ENCODE measurements at places on chromosomes 1 and 21.

- DNase-seq, result no peak
Observed at GRCh38 chr1:231985296-231986023, 358.9 kb downstream of the DISC1 start.

- DNase-seq, result no peak
Observed at GRCh38 chr1:186681801-186682200, 1.6 kb upstream of the PTGS2 start.

DNA sequence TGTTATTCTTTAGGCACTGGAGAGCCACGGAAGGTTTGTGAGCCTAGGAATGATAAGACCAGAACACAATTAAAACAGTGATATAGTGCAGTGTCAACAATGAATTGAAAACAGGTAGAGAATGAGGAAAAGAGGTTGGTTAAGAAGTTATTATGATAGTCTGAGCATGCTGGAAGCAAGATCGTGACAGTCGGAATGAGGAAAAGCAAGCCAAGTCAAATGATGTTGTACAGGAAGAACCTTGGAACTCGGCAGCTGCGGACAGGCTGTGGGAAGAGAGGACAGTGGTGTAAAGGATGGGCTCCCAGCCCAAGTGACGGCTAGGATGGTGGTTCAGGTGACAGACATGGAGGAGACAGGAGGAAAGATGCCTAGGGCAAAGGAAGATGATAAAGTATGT is 25.6 kb downstream of the MTARC1 start:
- DNase-seq, result no peak

GRCh38 chr1:198937231-198938031 is 298.6 kb downstream of the PTPRC start:
- DNase-seq, result peak; percentile 97

DNA sequence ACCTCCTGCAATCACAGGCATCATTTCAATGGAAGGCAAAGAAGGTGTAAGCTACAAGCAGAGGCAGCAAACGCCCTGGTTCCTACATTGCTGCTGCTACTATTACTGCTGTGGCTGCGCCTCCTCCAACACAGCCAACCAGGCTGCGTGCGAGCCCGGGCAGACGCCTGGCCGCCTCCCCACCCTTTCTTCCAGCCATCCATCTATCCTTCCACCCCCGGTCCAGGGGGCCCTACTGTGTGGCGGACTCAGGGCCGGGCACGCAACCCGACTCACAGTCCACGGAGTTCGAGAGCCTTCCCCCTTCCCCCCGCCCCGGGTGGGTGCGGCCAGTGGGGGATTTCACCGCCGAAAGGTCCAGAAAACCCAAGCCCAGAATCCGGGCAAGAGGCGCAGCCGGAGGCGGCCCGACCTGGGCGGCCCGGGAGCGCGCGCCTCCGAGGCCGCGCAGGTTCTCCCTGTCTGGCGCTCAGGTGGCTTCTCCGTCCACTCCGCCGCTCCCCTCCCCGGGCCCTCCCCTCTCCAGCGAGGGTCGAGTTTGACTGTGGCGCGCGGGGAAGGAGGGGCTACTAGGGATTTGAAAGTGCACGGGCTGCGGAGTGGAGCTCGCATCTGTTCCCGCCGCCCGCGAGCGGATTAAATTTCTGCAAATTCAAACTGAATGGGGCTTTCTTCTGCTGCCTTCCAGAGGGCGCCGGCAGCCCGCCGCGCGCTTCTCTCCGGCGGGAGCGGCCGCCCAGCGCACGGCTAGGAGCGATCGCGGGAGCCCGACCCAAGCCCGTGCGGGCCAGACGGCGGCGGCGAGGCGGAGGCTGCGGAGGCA is at the start of gene HUNK:
TSS of gene HUNK (plus strand) at position 569 of the 823 bp plus-strand sequence. CDS start 655 bp downstream, outside the sequence.
- DNase-seq, result peak; percentile 47
